Lung (tissue), 17 donors: ENCODE measurements at places on chromosomes 13 and 19. TPM values are rescaled to one million over a fixed set of nuclear protein-coding genes. Genes with fewer than 3 reads are reported as not detected.

DNA sequence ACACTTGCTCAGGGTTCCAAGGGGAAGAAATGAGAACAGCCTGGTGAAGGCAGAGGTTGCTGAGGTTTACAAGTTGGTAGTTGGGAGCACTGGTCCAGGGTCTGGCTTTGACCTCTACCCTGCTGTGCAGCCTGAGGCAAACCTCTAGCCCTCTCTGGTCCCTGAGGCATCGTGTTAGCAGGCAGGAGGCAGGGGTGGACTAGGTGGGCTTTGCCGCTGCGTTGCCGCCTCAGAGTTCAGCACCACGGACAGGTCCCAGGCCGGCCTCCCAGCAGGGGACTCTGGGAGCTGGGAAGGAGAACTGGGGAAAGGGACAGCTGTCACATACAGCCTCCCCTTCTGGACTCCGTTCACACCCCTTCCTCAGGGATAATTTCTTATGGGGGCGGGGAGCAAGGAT lies 3.1 kb downstream of the NCAN start:
- no peak overlapping the region for H3K4me3 ChIP-seq
- H3K27ac ChIP-seq, result no peak overlapping the region
- no peaks in the 10 kb centered on the region for H3K36me3 ChIP-seq
- DNase-seq, result peak; percentile 81

- H3K36me3 ChIP-seq, result no peaks in the 10 kb centered on the region
- DNase-seq, result peak; percentile 97
- H3K27ac ChIP-seq, result peak overlapping the region; percentile 60
- H3K27me3 ChIP-seq, result no peaks in the 10 kb centered on the region
- H3K4me3 ChIP-seq, result no peak overlapping the region
These were observed 6.0 kb downstream of the SYCE2 start for GRCh38 chr19:12913011-12913561.

GRCh38 chr19:34639491-34640085 lies 37.4 kb downstream of the SCGB2B2 start:
- no peak overlapping the region for H3K4me3 ChIP-seq
- H3K27ac ChIP-seq, result no peak overlapping the region
- H3K4me1 ChIP-seq, result no peaks in the 10 kb centered on the region
- H3K36me3 ChIP-seq, result no peaks in the 10 kb centered on the region
- DNase-seq, result peak; percentile 80

GRCh38 chr13:110418944-110419343 lies 111.9 kb downstream of the COL4A2 start:
- H3K36me3 ChIP-seq, result peaks cover 8% of the 10 kb centered on the region
- no peak for DNase-seq
- H3K27me3 ChIP-seq, result no peaks in the 10 kb centered on the region
- H3K4me3 ChIP-seq, result no peak overlapping the region
- H3K27ac ChIP-seq, result no peak overlapping the region
- H3K4me1 ChIP-seq, result peaks cover 19% of the 10 kb centered on the region

GRCh38 chr13:44575741-44576350 lies at the start of gene TSC22D1:
Gene TSC22D1, minus strand, starts transcription at chr13:44576330. Its CDS starts 256 bp downstream, at chr13:44576074.
- peak within 1 kb of the TSS; percentile 98 for H3K27ac ChIP-seq
- H3K27me3 ChIP-seq, result no peaks in the 10 kb centered on the region
- H3K36me3 ChIP-seq, result no peaks in the 10 kb centered on the region
- peaks cover 28% of the 10 kb centered on the region for H3K4me1 ChIP-seq
- peak within 1 kb of the TSS; percentile 75 for H3K4me3 ChIP-seq

NPAS1 gene
- 1.0 TPM for total RNA-seq

ZNF490 gene
- total RNA-seq, result 10.4 TPM

LILRA5 gene
- 5.9 TPM for total RNA-seq

TNFSF9 gene
- total RNA-seq, result 1.00 TPM
